ENCODE measurements at places on chromosomes 3 and 15. TPM values are rescaled to one million over a fixed set of nuclear protein-coding genes. Genes with fewer than 3 reads are reported as not detected.

C3orf70 gene
- 0.21 TPM for total RNA-seq

GPR149 gene
- not detected for total RNA-seq

RARRES1 gene
- 8.0 TPM for total RNA-seq

SLC9C1 gene
- not detected for total RNA-seq

HEG1 gene
- total RNA-seq: 16.3 TPM

NANOGP8 gene
- total RNA-seq: not detected

PLCH1 gene
- total RNA-seq: 0.92 TPM

P2RY14 gene
- not detected for total RNA-seq

LSAMP gene
- total RNA-seq: 0.11 TPM

NPAP1 gene
- total RNA-seq: not detected

PP2D1 gene
- not detected for total RNA-seq

NGLY1 gene
- 18.2 TPM for total RNA-seq

PLSCR1 gene
- 44.0 TPM for total RNA-seq

SLCO2A1 gene
- total RNA-seq: 0.22 TPM

INAFM2 gene
- total RNA-seq: 7.6 TPM

OR4M2 gene
- not detected for total RNA-seq

NEK10 gene
- total RNA-seq: 0.66 TPM

TERB2 gene
- total RNA-seq: not detected

NLGN1 gene
- not detected for total RNA-seq

ERICH6 gene
- total RNA-seq: 0.10 TPM

ABHD17C gene
- total RNA-seq: 25.7 TPM

EFCAB12 gene
- total RNA-seq: 1.0 TPM

C3orf22 gene
- not detected for total RNA-seq

ARHGAP31 gene
- total RNA-seq: 0.89 TPM

STAB1 gene
- total RNA-seq: 0.07 TPM

THBS1 gene
- 91.7 TPM for total RNA-seq

SOX14 gene
- not detected for total RNA-seq

USP4 gene
- total RNA-seq: 13.9 TPM

OIP5 gene
- total RNA-seq: 13.3 TPM

GLDN gene
- total RNA-seq: 0.08 TPM

FGF12 gene
- 0.67 TPM for total RNA-seq

UPK1B gene
- 12.3 TPM for total RNA-seq

CCR2 gene
- not detected for total RNA-seq

FGD5 gene
- 0.03 TPM for total RNA-seq

ANKRD63 gene
- total RNA-seq: 0.40 TPM

CKMT1B gene
- 3.4 TPM for total RNA-seq

THAP10 gene
- 4.1 TPM for total RNA-seq

UNC45A gene
- total RNA-seq: 57.9 TPM

SH2D7 gene
- total RNA-seq: not detected

UNC13C gene
- total RNA-seq: 0.01 TPM

NRG4 gene
- 0.94 TPM for total RNA-seq

KBTBD13 gene
- total RNA-seq: not detected

ROPN1 gene
- total RNA-seq: not detected

SPTBN5 gene
- 0.17 TPM for total RNA-seq

GOLGA6D gene
- not detected for total RNA-seq

CRYGS gene
- total RNA-seq: 0.40 TPM

CCDC39 gene
- total RNA-seq: not detected

TEX9 gene
- 4.9 TPM for total RNA-seq

HRG gene
- not detected for total RNA-seq

PLSCR5 gene
- not detected for total RNA-seq

SEMA3G gene
- total RNA-seq: 0.06 TPM

GTF2E1 gene
- total RNA-seq: 11.8 TPM

FANCD2OS gene
- total RNA-seq: not detected

ARHGAP11A gene
- 67.8 TPM for total RNA-seq

ARL14 gene
- 0.35 TPM for total RNA-seq

SYNPR gene
- not detected for total RNA-seq
